GF-D8 (cell line): ENCODE measurements at places on chromosomes 1 and 21.

DNA sequence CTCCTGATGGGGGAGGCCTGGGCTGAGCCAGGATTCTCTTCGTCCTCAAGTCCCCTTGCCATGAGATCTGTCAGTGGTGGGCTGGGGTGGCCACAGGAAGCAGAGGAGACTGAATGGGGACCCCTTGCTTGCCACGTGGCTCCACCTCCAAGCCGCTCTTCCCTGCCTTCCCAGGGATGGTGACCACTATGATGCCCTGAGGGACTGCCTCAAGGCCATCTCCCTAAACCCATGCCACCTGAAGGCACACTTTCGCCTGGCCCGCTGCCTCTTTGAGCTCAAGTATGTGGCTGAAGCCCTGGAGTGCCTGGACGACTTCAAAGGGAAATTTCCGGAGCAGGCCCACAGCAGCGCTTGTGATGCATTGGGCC, 20.9 kb upstream of the TMEM222 start:
- DNase-seq: no peak

GRCh38 chr1:91846007-91846638, 39.8 kb downstream of the TGFBR3 start:
- no peak for DNase-seq

DNA sequence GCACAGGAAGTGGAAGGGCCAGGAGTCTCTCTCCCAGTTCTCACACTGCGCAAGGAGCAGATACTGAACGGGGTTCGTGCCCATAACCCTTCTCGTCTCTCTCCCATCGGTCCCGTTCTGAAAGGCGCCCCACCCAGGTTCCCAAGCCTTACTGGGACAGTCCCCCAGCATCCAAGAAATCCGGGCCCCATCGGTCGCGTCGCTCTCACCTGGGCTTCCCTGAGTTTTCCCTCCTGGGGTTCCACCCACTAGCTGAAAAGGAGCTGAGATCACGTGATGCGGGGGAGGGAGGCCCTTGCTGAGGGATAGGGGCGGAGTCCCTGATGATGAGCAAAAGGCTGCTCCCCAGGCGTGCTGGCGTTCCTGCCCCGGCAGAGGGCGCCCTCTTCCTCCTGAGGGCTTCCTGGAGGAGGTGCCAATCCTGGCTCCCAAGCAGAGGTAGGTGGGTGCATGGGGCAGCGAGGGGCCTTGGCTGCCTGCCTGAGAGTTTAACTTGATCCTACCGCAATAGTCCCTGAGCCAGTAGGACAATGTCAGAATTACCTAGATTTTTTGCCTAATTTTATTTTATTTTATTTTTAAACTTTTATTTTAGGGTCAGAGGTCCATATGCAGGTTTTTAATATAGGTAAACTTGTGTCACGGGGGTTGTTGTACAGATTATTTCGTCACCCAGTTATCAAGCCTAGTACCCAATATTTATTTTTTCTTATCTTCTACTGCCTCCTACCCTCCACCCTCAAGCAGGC, at the start of gene SPOCD1:
Gene SPOCD1 (minus strand): TSS at position 271 of the 749 bp plus-strand sequence. CDS start 689 bp downstream, outside the sequence.
- peak; percentile 29 for DNase-seq

DNA sequence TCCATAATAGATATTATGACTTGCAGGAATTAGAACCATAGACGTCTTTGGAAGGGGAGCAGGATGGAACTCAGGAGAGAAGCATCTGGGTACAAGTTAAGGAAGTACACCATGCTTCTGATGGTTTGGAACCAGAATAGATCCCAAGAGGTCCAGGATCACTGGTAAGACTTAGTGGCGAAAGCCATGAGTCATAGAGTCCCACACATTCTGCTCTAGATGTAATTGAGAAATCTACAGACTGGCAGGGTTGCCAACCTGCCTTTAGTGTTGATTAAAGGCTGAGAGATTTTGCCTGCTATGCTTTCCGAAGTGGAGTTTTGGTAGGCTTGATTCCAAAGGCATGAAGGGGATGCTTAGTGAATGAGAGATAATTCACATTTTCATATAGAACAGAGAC, 57.1 kb upstream of the C1orf87 start:
- DNase-seq: no peak

GRCh38 chr1:51327386-51327785, 3.0 kb downstream of the TTC39A start:
- DNase-seq: no peak

DNA sequence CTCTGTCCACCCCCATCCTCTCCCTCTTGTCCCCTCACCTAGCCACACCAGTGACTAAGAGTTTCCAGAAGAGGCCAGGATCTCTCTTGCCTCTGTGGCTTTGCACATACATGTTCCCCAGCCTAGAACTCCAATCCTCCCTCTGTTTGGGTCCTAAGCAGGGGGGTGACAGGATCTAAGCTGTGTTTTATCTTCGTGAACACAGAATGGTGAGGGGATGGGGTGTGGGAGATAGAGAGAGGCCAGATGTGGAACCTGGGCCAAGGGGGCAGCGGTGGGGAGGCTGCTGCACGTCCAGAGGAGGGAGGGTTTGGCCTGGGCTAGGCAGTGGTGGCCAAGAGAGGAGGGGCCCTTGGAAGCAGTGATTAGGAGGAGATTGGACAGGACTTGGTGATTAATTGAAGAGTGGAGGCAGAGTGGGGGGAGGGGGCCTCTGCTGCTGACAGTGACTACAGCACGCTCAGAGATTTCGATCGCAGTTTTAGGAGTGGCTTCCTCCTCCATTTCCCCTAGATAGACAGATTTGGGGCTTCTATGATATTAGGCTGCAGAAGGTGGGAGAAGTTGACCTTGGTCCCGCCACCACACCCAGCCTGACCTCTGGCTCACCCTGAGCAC, 17.1 kb upstream of the ADGRB2 start:
- no peak for DNase-seq

GRCh38 chr21:27261676-27262075, 294.8 kb upstream of the ADAMTS5 start:
- DNase-seq: no peak

GRCh38 chr1:64363111-64363510, 106.8 kb upstream of the CACHD1 start:
- no peak for DNase-seq

- DNase-seq: no peak
Observed at GRCh38 chr1:176199707-176200106, 7.4 kb downstream of the COP1 start.

GRCh38 chr1:99700020-99700419, 54.1 kb downstream of the PALMD start:
- DNase-seq: no peak

- no peak for DNase-seq
Observed at GRCh38 chr21:26909972-26910371, 56.9 kb downstream of the ADAMTS5 start.

GRCh38 chr21:44438531-44439210, 16.6 kb upstream of the LRRC3 start:
- DNase-seq: no peak

GRCh38 chr1:110059133-110059863, 11.2 kb downstream of the ALX3 start:
- no peak for DNase-seq

GRCh38 chr1:156601892-156602291, 613 bp upstream of the GPATCH4 start:
- DNase-seq: no peak

DNA sequence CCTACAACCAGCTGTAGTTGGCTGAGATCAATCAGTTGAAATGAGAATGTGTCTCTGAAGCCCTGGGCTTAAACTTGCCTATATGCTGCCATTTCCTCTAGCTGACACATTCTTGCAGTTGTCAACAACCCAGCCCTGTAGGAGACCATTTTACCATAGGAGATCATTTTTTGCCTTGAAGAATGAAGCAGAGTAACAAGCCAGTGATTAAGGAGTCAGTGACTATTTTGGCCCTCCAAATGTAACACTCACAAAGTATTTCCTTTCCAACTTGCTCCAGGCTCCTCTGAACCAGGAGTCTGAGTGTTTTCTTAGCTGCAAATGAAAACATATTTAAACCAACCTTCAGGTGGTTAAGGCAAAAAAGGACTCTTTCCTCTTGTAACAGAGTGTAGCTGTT, 183.5 kb downstream of the ZZZ3 start:
- DNase-seq: no peak

GRCh38 chr21:46560568-46561444, 44.1 kb downstream of the S100B start:
- DNase-seq: no peak

GRCh38 chr1:43983253-43983899, 4.4 kb downstream of the B4GALT2 start:
- no peak for DNase-seq

DNA sequence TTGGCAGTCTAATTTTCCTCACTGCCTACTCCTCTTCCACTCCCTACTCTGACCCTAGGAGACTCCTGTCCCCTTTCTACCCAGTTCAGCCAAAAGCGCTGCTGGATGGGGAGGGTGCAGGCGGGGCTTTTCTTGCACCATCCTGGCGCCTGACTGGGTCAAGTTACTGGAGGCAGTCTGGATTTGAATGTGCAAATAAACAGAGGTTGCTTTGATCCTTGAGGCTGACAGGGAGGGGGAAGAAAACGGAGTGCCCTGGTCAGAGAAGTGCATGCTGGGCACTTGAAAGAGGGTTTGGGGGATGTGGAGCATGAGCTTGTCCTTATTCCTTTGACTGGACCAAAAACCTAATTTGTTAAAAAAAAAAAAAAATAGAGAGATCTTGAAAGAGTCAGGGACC, 76.8 kb upstream of the SOX13 start:
- DNase-seq: no peak

- DNase-seq: no peak
Observed at GRCh38 chr1:36919491-36920145, 114.7 kb downstream of the GRIK3 start.

DNA sequence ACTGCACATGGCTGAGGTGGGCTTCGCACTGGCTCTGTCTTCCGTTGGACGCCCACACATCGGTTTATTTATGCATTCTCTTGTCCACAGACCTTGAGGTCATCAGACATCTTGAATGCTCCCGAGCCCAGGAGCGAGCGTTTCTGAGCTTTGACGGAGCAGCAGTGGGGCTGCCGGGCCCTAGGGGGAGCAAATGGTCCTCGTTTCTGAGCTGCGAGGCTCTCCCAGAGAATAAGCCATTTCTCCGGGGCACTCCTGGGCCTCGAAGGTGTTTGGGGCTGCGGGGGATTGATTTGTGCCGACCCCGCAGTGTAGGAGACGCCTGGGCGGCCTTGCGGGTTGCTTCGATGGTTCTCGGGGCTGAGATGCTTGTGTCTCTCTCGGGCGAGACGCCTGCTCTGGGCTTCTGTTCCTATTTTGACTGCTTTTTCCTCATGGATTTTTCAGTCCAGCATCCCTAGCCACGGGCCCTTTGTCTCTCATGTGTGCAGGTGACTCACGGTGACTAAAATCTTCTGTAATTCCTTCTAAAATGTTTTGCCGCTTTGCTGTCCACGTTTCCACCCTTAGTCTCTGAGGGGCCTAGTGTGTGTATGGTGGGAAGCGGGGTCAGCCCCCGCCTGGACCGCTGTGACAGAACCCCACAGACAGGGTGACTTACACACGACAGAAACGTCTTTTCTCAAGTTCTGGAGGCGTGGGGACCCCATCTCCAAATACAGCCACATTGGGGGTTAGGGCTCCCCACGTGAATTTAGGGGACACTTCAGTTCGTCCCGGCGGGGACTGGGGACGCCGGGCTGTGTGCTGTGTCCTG, 62.1 kb downstream of the FAAP20 start:
- DNase-seq: peak; percentile 47

GRCh38 chr1:44345187-44345775, 9.8 kb downstream of the ERI3 start:
- DNase-seq: no peak

GRCh38 chr1:40197656-40198055, 36.5 kb downstream of the RLF start:
- DNase-seq: no peak

GRCh38 chr21:14876524-14876840, 188.3 kb downstream of the NRIP1 start:
- no peak for DNase-seq

- DNase-seq: no peak
Observed at GRCh38 chr1:182869241-182869666, 30.1 kb downstream of the DHX9 start.

DNA sequence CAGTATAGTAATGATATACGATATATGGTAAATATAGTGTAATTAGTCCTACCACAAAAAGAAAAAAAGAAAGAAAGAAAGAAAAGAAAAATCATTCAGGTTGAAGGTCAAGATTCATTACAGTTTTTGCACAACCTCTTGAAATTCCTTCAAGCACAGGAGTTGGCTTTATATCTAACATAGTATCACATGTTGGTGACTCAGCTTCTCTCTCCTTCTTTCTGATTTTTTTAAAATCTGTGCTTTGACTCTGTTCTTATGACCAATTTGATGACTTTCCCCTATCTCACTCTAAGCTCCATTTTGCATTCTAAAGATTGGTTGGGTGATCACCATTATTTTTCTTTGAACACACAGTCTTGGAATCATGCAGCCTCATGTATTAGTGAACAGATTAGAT, 148.2 kb upstream of the COL11A1 start:
- no peak for DNase-seq

DNA sequence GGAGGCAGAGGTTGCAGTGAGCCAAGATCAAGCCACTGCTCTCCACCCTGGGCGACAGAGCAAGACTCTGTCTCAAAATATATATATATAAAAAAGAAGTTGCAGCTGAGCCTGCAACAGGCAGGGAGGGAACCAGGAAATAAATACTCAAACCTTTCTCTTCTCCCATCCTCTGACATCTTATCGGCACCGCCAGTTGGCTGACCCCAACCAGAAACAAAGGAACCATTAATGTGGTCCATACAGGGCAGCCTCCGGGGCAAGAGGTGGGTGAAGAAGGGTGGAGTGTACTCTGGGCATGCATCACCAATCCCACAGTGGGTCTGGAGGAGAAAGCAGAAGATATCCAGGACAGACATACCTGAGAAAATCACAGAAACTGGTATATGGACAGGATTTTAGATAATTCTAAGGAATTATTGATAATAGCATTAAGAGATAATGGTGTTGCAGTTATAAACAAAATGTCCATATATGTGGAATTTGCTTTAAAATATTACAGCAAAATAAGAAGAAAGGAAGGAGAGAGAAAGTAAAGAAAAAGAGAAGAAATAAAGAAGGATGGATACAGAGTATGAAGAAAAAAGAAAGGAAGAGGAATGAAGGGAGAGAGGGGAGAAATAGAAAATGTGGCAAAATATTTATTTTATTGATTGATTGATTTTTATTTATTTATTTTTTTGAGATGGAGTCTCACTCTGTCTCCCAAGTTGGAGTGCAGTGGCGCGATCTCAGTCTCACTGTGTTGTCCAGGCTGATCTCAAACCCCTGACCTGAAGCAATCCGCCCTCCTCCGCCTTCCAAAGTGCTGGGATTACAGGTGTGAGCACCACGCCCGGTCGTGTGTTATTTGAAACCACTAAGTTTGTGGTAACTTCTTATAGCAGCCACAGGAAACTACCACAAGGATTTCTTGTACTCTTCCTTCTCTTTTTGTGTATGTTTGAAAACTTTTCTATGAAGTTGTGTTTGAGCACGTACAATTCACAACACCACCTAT, 4.1 kb upstream of the PTAFR start:
- DNase-seq: peak; percentile 46

DNA sequence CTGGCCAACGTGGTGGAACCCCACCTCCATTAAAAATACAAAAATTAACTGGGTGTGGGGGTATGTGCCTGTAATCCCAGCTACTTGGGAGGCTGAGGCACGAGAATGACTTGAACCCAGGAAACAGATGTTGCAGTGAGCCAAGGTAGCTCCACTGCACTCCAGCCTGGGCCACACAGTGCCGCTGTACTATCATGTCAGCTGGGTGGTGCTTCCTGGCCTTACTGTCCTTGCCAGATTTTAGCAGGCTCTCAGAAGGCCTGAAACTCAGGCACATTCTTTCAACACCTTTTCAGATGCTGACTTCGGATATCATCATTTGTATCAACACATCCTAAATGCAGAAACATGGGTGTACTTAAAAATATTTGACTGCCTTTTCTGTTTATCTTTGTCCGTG, 31.6 kb upstream of the NBL1 start:
- DNase-seq: no peak

GRCh38 chr1:208251911-208252835, 8.0 kb upstream of the PLXNA2 start:
- no peak for DNase-seq
